ENCODE measurements at places on chromosomes 7 and 10.

- no peak for DNase-seq
Measured at GRCh38 chr7:142488842-142489241, 231.0 kb upstream of the PRSS58 start.

- DNase-seq: no peak
Measured at GRCh38 chr7:87774690-87775089, 101.5 kb downstream of the SLC25A40 start.

GRCh38 chr7:39816462-39817060 is 133.5 kb upstream of the CDK13 start:
- DNase-seq: no peak

GRCh38 chr10:12355384-12355783 is 6.0 kb downstream of the CAMK1D start:
- no peak for DNase-seq

GRCh38 chr10:62426086-62426485 is 51.9 kb downstream of the ZNF365 start:
- DNase-seq: no peak

GRCh38 chr10:86642499-86642898 is 11.8 kb upstream of the OPN4 start:
- DNase-seq: no peak

DNA sequence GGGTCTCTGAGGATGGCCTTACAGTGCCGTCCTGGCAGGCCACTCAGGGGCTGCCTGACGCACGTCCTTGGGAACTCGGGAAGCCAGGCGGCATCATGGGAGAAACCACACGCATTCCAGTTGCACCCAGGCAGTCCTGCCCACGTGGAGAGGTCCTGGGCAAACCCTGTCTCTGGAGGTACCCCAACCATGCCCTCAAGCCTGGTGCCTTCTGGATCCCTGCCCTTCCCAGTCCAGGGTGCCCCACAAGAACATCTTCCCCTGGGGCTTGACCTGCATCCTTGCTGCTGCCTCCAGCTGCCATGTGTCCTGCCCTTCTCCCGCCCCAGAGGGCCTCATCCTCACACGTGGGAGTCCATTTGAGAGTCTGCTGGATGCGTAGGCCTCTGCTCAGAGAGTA is 200.3 kb upstream of the PPP2R2D start:
- DNase-seq: no peak

- no peak for DNase-seq
Measured at GRCh38 chr10:31036209-31036608, 4.5 kb upstream of the ZNF438 start.

- DNase-seq: no peak
Measured at GRCh38 chr7:29955799-29956486, 33.7 kb downstream of the SCRN1 start.

DNA sequence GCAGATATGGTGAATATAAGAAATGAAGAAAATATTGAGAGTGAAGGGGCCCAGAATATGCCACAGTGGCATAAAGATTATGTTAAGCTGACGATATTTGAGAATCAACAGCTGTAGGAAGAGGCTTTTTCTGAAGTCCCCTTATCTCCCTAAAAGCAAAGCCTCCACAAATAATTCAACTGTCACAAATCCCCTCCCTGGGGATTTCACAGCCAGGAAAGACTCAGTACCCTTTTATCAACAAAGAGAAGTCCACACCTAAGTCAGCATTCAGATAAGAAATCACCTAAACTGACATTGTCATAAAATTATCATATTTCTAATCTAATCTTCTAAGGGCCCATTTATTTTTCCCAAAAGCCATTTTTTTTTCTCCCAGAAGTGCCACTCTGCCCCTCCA is 284.9 kb upstream of the VWC2 start:
- DNase-seq: no peak

- no peak for DNase-seq
Measured at GRCh38 chr7:121103579-121103978, 115.1 kb downstream of the CPED1 start.

GRCh38 chr10:46542567-46543465 is 13.6 kb downstream of the GPRIN2 start:
- no peak for DNase-seq

- DNase-seq: no peak
Measured at GRCh38 chr7:113582471-113582870, 336.3 kb downstream of the PPP1R3A start.

DNA sequence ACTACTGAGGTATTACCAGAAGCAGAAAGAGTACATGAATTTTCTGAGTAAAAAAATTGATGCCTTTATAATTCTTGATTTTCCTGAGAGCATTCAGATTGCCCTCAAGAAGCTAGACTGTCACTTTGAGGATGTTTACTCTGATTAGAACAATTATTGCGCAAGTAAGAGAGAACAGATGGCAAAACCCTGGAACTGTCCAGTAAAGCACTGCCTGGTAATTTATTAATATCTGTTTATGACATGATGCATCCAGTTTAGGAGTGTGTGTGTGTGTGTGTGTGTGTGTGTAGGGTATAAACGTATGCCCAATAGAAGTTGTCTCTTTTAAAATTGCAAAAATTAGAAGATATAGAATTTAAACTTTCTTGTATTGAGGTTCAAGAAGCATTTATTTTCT is 379.7 kb downstream of the PHTF2 start:
- DNase-seq: peak; percentile 28

DNA sequence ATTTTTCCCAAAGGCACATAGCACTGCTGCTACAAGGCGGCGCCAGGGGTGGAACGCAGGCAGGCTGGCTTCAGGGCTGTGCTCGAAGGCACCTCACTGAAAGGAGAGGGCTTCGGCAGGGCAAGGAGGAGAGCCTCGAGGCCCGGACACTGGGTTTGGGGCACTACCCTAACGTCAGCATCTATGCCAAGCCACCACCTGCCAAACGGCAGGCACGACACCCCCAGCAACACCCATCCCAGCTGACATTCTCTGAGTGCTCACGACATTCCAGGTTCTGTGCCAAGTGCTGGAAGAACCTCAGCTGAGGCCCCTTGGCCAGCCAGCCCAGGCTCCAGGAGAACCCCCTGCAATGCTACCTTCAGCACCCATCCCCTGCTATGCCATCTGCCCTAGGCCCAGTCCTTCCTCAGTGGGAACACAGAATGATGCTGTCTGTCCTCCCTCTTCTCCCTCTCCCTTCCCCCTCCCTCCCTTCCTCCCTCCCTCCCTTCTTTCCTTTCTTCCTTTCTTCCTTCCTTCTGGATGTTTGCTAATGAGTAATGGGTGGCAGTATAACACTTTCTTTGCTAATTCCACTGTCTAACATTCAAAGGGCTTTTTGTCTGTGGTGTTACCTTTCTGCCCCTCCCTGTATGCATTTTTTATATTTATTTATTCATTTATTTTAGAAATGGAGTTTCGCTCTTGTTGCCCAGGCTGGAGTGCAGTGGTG is 24.3 kb downstream of the ZCCHC24 start:
- DNase-seq: no peak

- DNase-seq: no peak
Measured at GRCh38 chr7:140685407-140686087, 11.0 kb upstream of the NDUFB2 start.

GRCh38 chr10:62594093-62594520 is 210.4 kb upstream of the ADO start:
- peak; percentile 16 for DNase-seq

DNA sequence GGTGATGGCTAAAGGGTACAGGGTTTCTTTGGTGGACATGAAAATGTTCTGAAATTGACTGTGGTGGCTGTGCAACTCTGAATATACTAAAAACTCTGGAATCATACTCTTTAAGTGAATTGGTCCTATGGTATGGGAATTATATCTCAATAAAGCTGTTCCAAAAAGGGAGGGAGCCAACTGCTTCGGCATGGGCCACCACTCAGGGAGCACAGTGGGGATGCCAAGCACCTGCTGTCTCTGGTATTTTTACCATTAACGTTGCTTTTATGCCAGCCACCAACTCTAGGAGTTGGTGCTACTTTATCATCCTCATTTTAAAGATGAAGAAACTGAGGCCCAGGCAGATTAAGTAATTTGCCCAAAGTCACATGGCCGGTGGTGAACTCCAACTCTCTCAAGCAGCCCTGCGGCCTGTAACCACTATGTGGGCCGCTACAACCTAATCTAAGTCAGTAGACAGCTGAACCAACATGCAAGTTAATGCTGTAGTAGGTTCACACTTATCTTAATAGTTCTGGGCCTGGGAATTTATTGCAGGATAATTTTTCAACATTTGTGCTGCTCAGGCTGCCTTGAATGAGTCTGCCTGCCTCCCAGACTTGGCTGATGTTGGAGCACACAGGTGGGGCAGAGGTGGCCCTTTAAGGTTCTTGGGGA is 20.8 kb downstream of the SH3PXD2A start:
- DNase-seq: peak; percentile 2
